Left renal pelvis (tissue), 4 donors: ENCODE measurements at places on chromosomes 4 and X. TPM values are rescaled to one million over a fixed set of nuclear protein-coding genes. Genes with fewer than 3 reads are reported as not detected.

DNA sequence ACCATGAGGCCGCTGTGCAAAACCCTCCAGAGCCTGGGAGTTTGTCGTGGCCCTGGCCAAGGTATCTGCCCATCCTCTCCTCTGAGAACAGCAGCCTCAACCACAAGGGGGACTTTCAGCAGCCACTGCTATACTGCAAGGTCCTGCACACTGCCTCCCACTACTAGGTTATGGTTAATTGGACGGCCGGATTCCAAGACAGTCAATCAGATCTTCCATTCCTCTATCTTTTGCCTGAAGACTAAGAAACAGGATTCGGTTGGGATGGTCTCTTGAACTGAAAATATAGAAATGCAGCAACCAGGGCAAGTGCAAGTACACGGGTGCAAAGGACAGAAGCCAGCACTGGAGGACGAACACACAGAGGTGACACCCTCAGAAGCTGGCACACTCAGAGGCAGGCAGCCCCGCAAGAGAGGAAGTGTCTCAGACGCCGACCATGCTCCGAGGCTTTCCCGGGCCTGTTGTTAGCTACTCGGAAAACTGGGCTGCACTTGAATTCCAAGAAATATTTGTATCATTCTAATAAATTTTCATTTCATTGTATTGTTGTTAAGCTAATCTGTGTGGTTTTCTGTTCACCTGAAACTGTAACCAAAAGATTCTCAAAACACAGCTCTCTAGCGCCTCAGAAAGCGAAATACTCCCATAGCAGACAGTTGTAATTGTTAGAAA, 63.3 kb downstream of the AFAP1 start:
- DNase-seq, result no peak

GRCh38 chrX:97158269-97158668, 274.6 kb downstream of the RPA4 start:
- no peak for DNase-seq

DNA sequence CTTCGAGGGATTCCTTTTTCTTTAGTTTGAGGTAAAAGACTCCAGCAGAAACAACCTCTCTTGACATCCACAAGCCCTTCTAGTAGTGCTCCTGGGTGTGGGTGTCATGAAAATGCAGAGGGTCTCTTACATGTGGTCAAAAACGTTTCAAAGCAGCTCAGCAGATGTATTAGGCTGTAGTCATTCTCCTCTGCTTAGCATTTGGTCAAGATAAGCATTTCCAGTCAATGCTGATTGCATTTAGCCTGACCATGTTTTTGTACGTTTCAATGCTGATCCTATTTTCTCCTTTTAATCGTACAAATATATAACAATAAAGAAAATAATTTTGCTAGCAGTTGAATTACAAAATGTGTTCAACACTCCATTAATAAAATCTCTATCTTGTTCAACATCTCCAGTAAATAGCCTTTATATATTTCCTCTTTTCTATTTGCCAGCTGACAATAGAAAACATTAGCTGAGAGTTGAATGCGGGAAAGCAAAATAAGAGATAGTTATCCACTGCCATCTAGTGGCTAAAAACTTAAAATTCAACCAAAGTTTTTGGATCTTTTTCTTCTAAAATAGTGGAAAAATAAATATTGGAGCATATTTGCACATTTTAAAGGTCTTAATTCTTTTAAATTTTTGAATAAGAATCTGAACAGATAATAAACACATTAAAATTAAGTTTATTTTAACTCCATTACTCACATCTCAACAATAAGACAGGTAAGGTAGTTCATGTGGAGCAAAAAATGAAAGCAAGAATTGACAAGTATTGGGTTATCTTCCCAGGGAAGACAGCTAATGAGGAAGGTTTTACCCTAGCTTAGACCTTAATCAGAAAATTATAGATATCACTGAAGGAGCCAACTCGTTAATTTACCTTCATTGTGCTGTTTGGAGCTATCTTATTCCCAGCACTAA, 15.2 kb upstream of the PACRGL start:
- no peak for DNase-seq

- no peak for DNase-seq
Observed at GRCh38 chr4:6205567-6205931, 5.2 kb upstream of the JAKMIP1 start.

GRCh38 chr4:143207555-143207954, 22.8 kb downstream of the USP38 start:
- DNase-seq, result no peak

- no peak for DNase-seq
Observed at GRCh38 chr4:41714364-41715000, 34.0 kb downstream of the PHOX2B start.

- no peak for DNase-seq
Observed at GRCh38 chrX:120419463-120419862, 49.6 kb downstream of the LAMP2 start.

- DNase-seq, result no peak
Observed at GRCh38 chr4:150395872-150396271, 186.1 kb upstream of the MAB21L2 start.

GRCh38 chrX:49041744-49042580, 1.2 kb downstream of the TFE3 start:
- DNase-seq, result no peak

DNA sequence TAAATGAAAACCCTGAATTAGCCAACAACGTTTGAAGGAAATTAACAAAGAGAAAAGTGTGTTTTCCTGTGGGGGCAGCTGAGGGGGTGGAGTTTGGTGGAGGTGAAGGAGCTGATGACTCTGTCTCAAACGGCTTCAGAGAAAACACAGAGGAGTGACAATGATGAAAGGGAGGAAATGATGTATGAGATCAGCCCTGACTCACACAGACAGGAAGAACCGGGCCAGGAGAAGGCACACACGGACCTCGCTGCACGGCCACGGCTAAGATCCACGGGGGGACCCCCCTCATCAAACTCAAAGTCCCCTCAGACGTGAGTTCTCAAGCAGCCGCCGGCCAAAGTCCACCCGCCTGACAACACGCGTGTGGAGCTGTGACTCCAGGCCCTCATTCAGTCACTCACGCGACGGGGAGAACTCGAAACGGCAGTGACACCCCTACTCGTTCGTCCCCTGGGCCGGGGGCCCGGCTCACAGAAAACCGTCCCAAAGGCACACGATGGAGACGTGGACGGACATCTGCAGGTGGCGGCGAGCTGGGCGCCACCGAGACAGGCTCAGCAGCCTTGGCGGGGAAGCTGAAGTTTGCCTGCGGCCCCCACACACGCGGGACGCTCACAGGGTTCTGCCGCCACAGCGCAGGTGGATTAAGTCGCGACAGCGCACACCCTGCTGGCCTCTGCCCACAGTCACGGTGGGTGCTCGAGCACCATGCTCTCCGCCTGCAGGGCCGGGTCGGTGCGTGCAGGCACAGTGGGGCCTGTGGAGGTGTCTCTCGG, 28.8 kb downstream of the PPP2R3B start:
- no peak for DNase-seq

DNA sequence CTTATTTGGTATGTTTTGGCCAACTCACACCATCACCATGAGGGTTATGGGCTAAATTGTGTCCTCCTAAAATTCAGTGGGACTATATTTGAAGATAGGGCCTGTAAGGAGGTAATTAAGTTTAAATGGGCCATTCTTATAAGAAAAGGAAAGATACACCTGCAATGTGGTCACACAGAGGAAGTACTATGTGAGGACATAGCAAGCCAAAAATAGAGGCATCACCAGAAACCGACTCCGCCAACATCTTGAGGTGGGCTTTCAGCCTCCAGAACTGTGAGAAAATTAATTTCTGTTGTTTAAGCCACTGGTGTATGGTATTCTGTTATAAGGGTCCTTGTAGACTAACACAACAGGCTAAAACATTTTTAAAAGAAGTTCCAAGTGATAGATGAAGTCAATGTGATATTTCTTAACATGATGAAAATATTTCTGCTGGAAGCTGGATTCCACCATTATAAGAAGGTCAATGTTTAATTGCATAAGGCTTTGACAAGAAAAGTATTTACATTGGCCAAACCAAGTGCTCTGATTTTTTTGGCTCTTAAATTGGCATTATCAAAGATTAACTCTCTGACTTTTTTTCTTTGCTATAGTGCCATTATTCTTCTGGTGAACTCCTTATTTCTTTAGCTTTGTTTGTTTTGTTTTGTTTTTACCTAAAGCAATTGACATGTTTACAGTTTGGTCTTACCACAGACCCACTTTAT, 540.9 kb downstream of the PPARGC1A start:
- no peak for DNase-seq

DNA sequence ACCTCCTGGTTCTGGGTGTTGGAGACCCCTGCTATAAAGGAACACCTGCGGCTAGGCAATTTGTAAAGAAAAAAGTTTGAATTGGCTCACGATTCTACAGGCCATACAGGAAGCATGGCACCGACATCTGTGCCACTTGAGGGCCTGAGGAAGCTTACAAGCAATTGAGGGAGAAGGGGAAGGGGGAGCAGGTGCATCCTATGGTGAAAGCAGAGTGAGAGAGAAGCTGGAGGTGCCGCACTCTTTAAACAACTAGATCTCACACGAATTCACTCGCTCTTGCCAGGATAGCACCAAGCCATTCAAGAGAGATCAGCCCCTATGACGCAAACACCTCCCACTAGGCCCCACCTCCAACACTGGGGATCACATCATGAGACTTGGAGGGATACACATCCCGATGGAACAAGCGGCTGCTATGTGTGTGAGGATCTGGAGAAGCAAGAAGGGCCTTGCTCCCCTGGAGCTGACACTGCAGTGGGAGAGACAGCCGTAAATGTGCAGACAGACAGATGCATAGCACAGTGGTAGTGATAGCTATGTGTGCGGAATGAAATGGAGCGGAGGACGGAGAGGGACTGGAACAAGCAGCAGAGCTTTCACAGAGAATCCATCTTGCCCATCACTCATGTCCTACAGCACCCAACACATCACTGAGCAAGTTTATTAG, 60.7 kb upstream of the HELT start:
- DNase-seq, result no peak

DNA sequence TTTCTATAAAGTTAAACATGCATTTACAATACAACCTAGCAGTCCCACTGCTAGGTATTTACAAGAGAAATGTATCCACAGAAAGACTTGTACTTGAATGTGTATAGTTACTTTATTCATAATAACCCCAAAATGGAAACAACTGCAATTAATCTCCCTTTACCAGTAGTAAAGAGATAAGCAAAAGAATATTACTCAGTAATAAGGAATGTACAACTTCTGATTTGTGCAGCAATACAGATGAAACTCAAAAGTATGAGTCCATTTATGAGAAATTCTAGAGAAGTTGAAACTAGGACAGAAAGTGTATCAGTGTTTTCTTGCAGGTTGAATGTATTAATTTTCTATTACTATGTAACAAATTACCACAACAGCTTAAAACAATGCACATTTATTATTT, 15.2 kb downstream of the USP53 start:
- DNase-seq, result no peak

- DNase-seq, result no peak
Observed at GRCh38 chrX:17564689-17565409, 172.4 kb upstream of the SCML1 start.

GRCh38 chr4:19883841-19884240, 367.9 kb upstream of the SLIT2 start:
- DNase-seq, result no peak

Gene ZAR1
- 0.15 TPM for polyA plus RNA-seq

Gene HERC5
- 5.2 TPM for polyA plus RNA-seq

Gene RHOXF1
- polyA plus RNA-seq, result 0.86 TPM

Gene GJB1
- polyA plus RNA-seq, result 42.7 TPM

Gene CCSER1
- 16.7 TPM for polyA plus RNA-seq

Gene PPP1R2C
- polyA plus RNA-seq, result not detected

Gene METTL14
- polyA plus RNA-seq, result 81.3 TPM

Gene GAR1
- polyA plus RNA-seq, result 46.4 TPM

Gene UCP1
- polyA plus RNA-seq, result 0.29 TPM

Gene HSFX4
- not detected for polyA plus RNA-seq
